ENCODE measurements at places on chromosomes 4 and X.

GRCh38 chrX:52355108-52355507 is 13.7 kb upstream of the XAGE2 start:
- no peak for DNase-seq

GRCh38 chr4:181793096-181793495 is 450.1 kb upstream of the TENM3 start:
- DNase-seq, result no peak

- DNase-seq, result no peak
Observed at GRCh38 chr4:183214912-183215488, 105.1 kb downstream of the CLDN22 start.

- DNase-seq, result no peak
Observed at GRCh38 chr4:96969455-96969854, 1129.6 kb downstream of the PDHA2 start.

- no peak for DNase-seq
Observed at GRCh38 chrX:94850811-94851210, 1176.8 kb downstream of the FAM133A start.

DNA sequence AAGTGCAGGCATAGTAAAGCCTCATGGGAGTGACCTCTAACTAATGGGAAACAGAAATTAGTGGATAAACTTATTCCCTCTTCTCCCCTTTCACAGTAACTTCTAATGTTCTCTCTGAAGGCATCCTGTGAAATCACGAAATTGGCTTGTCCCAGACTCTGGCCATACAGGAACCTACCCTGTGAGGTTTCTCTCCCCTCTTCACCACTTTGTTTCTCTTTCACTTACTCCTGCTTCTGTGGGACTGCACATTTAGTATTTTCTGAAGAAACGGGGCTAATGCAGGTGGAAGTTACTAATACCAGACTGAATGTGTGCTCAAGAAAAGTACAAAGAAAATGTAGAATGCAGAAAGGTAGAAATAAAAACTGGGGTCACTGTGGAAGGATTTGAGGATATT is 20.0 kb downstream of the ZNF330 start:
- DNase-seq, result no peak

- no peak for DNase-seq
Observed at GRCh38 chrX:44474410-44474809, 68.2 kb downstream of the FUNDC1 start.

DNA sequence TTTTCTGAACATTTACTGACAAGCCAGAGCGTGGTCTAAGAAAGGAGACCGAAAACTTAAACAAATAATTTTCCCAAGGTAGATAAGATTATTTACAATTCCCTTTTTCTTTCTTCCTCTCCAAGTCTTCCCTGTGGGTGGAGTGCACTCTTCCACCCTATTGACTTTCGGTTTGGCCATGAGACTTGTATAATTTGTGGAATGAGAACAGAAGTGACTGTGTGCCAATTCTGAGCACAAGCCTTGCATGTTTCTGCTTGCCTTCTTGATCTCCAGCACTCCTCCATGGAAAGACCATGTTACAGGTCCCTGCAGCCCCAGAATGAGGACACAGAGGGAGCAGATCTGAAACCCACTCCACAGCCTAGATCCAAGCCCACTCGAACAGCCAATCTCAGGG is 150.0 kb upstream of the HPGD start:
- no peak for DNase-seq

DNA sequence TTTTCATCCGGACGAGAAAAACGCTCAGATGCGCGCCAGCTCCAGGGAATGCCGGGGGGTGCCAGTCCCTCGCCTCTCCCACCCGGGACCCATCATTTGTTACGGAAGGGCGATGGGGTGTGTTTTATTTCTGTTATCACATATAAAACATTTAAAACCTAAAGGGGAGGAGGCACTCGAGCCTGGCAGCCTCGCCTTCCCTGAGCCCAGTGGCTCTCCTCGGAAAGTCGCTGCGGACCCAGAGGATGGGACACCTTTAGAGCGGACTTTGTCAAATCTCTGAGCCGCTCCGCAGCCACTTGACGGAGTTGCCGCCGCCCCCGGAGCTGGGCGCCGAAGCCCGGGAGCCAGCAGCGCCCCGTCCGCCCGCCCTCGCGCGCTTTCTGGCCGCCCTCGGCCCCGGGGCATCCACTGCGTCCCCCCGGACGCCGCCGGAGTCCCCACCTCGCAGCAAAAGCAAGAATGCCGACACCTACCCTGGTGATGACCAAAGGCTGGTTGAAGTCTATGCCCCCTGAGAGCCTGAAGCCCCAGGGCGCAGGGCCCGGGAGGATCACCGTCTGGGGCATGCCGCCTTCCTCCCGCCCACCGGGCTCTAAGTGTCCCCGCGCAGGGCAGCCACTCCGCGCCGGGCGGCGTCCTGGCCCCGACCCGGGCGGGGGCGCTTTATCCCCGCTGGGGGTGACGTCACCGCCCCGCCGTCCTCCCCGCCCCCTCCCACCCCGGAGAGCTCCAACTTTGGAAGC is at the start of gene PDLIM3:
Gene PDLIM3 (minus strand): TSS at position 642 of the 746 bp plus-strand sequence. CDS start 73 bp downstream, at position 569.
- DNase-seq, result no peak

- DNase-seq, result no peak
Observed at GRCh38 chr4:182264139-182264752, 21.0 kb downstream of the TENM3 start.

DNA sequence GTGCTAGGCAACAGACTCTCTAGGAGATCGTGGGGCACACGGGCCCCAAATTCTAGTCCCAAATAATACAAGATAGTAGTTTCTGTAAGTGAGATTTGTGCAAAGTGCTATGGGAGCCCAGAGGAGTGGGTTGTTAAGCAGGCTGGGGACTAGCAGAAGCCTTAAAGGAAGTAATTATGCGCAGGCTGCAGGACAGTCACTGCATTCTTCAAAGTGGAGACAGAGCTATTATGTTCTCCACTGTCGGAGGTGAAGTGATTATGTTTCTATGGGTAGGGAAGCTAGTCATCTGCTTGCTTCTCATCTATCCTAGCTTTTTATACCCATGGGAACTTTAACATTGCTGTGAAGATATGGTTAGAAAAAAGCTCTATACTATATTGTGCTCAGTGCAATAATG is 154.2 kb downstream of the CPE start:
- no peak for DNase-seq

DNA sequence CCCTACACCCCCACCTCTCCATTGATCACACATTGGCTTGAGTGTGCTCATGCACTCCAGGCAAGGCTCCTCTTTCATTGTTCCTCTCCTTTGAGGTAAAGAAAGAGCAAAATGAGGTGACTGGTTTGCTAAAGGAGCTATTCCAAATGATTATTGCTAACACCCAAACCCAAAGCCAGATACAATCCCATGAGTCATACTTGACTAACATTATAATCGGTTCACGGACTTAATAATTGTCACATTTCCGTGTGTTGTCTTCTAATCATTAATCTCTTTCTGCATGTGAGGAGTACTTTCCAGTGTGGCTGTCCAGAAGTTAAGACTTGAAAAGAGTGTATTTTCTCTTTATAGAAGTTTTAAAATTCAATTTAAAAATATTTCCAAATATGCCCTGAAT is 174.3 kb upstream of the SFRP2 start:
- no peak for DNase-seq

DNA sequence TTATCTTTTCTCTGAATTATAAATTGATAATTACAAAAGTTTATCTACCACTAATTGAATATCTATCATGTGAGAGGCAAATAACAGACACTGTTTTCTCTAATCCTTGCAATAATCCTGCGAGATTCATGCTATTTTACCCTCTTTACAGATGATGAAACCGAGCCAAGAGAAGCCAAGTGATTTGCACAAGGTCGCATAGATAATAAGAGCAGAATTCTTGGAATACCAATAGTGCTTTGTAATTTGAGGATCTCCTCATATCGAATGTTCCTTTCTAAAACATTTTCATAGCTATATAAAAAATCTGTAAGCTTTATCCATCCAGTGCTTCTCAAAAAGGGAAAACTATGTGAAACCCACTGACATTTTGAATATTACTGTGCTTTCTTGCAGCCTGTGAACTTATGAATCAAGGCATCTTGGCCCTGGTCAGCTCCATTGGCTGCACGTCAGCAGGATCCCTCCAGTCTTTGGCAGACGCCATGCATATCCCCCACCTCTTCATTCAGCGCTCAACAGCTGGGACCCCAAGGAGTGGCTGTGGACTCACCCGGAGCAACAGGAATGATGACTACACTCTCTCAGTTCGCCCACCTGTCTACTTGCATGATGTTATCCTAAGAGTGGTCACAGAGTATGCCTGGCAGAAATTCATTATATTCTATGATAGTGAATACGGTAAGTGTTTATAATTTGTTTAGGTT is 743.8 kb upstream of the ATOH1 start:
- DNase-seq, result no peak

DNA sequence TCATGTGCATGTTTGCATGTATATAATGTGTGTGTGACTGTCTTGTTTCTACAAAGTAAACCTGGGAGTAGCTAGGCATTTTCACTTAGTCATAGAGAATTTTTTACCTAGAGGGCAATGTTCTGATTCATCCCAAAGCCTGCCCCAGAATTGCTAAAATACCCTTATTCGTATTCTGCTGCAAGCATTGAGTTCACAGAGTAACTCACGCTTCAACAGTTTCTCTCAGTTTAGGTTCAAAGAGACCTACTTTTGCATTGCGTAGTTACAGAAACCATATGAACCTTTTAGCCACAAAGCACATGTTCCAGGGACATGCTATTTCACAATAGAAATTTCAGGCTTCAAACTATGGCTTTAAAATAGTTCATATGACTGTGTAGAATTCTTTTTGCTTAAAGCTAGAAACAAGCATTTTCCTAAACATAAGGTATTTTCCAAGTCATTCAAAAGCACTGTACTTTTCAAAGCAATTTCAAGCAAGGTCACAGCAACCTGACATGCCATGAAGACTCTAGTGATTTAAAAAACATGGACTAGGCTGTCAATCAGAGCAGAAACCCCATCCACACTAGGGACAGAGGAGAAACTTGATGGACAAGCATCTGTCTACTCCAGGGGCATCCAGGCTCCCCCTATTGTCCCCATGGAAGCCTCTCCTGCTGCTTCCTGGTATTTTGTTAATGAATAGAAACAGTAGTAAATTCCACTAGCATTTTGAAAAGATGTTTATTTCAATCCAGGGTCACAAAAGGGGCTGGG is 81.5 kb upstream of the MAPK10 start:
- no peak for DNase-seq

DNA sequence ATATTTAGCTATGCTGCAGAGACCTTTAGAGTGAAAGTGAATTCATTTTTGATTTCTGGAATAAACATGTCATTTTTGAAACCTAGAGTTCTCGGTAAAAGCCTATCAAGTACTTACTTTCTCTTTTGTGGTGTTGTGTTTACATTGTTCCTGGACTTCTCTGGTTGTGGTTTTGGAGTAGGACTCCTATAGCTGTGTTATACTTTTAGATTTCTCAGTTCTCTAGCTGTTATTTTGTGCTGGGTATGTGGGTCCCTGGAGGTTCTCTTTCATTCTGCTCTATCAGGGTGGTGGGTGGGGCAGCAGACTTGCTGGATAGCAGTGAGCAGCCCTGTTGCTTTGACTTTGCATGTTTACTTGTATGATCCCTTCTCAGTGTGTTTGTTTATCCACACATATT is 25.6 kb upstream of the MSMO1 start:
- peak; percentile 15 for DNase-seq

- DNase-seq, result no peak
Observed at GRCh38 chr4:109683621-109684253, 19.5 kb downstream of the CASP6 start.

DNA sequence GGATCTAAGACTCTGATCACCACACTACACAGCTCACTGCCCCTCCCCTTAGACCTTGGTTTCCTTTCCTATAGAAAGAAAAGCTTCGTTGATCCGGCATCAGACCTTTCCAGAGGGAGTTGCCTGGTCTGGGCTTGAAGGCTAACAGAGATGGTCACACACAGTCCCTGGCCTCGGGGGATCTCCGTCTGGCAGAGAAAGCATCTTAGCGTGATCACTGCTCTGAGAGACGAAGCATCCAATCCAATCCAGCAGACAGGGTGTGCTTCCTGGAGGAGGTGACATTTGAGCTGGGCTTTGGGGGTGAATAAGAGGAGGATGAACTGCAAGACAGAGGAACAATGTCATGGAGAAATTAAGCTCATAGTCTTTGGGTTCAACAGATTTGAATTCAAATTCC is 49.5 kb downstream of the HTRA3 start:
- DNase-seq, result no peak

DNA sequence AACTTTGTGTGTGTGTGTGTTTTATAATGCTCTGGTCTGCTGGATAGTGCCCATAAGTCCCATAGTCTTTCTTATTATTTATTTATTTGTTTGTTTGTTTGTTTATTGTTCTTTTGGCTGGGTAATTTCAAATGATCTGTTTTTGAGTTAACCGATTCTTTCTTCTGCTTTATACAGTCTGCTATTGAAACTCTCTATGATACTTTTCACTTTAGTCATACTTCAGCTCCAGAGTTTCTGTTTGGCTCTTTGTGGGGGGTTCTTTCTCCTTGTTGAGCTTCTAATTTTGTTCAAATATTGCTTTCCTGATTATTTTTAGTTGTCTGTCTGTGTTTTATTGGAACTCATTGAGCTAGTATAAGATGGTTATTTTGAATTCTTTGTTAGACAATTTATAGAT is 10.0 kb downstream of the CXCL3 start:
- no peak for DNase-seq

DNA sequence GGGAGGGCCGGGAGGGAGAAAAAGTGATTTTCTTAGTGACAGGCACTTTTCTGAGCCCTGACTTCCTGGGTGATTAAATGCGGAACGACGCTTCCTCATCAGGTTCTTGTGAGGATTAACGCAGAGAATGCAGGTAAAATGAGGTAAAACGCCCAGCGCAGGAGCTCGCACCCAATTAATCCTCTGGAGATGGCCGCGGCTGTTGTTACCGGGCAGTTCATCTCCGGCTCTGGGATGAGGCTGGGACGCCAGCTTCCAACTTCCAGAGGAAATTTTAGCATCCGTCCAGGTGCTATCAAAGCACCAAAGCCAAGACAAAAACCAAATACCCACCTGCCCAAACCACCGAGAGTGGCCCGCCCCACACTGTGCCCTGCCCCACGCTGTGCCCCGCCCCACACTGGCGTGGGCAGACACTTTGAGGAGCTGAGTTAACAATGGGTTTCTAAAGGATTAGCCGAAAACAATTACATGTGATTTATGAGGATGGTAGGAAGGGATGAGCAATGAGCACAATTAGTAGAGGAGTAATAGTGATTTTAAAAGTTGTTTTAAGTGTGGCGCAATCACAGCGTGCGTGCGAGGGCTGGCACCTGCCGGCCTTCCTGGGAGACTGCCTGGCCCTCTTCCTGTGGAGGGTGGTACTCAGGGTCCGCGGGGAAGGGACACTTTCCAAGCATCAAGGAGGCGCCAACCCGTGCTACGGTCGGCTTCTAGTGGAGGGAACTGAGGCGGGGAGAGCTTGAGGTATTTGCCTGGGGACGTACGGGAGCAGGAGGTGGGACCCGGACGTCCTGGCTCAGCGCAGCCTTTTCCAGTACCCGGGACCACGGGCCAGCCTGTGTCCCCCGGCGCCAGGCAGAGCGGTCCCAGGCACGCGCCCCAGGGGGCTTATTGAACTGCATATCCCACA is 41.6 kb upstream of the ADRA2C start:
- DNase-seq, result no peak

- no peak for DNase-seq
Observed at GRCh38 chr4:102675141-102675540, 85.6 kb downstream of the MANBA start.

- no peak for DNase-seq
Observed at GRCh38 chr4:108351791-108352190, 183.1 kb upstream of the LEF1 start.

GRCh38 chrX:24355095-24355494 is 5.3 kb upstream of the SUPT20HL1 start:
- no peak for DNase-seq

Data from CD4-positive, alpha-beta T cell treated with Interleukin-10 for 1 hour (primary cell).